NCI-H2081 (cell line): ENCODE measurements at places on chromosomes 2 and 18.

GRCh38 chr2:37829202-37829601 lies 95.9 kb upstream of the RMDN2 start:
- DNase-seq, result no peak

DNA sequence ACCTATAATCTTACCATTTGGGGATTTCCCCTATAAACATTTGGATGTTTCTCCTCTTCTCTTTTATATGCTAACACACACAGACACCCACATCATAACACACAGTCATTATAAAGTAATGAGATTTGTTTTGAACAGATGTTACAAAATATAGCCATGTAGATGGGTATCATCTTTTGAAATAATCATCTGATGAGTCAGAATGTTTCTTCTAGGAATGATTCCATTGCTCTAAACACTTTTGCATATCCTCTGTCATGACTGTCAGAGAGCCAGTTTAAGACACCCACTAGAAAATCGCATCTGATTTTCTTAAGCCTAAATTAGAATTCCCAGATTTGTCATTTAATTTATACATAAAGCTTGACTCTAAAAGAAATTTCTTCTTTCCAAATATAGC lies 442.6 kb downstream of the CMPK2 start:
- DNase-seq, result no peak

DNA sequence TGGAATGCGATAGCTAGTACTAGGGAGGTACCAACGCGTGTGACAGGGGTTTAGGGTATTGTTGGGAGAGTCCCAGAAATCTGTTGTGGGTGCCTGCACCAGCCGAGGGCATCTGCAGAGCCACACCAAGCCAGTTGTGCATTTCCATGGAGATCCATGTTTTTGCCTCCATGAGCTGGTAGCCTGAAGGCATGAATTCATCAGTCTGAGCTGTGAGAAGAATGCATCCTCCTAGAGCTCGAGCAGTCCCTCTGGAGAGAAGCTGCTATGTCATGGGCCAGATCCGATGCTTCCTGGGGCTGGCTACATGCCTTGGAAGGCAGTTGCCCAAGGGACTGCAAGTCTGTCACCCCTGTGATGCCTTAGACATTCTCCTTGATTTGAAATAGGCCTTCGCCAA lies 57.9 kb downstream of the LIPG start:
- no peak for DNase-seq

DNA sequence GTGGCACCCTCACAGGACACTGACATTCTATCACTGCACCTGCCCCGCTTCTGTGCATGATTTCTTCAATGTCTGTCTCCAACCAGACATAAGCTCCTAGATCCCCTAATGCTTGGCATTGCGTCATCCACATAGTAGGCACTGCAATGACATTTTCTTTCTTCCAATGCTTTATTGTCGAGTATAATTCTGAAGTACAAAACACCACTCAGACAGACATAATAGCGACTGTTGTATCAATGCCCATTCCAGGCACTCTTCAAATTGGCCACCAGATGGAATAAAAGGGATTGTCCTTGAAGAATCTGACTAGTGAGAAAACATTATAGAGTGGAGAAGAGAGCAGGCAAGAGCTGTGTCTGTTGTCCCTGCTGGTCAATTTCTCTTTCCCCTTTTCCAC lies 89.0 kb downstream of the LPIN1 start:
- DNase-seq, result no peak

DNA sequence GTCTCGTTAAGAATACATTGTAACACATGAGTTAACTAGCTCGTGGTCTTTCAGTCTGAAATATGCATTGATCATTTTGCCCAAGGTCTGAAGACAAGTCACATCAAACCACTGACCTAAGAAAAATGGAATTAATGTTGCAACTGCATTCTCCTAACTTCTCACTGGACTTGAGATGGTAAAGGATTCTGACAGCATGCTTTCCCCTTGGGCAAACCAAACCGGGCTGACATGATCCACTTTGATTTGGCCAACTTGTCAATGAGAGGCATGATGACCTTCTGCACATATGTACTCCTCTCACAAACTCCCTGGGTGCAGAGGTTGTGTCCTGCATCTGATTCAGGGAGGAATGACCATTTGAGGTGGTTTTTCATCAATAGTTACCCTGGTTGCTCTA lies 1982.5 kb upstream of the PIK3C3 start:
- no peak for DNase-seq

GRCh38 chr2:108165729-108166128 lies 74.0 kb upstream of the SULT1C3 start:
- DNase-seq, result no peak

GRCh38 chr18:2402084-2402483 lies 169.2 kb downstream of the METTL4 start:
- no peak for DNase-seq

GRCh38 chr2:7358865-7359447 lies 441.7 kb downstream of the RNF144A start:
- DNase-seq, result no peak

DNA sequence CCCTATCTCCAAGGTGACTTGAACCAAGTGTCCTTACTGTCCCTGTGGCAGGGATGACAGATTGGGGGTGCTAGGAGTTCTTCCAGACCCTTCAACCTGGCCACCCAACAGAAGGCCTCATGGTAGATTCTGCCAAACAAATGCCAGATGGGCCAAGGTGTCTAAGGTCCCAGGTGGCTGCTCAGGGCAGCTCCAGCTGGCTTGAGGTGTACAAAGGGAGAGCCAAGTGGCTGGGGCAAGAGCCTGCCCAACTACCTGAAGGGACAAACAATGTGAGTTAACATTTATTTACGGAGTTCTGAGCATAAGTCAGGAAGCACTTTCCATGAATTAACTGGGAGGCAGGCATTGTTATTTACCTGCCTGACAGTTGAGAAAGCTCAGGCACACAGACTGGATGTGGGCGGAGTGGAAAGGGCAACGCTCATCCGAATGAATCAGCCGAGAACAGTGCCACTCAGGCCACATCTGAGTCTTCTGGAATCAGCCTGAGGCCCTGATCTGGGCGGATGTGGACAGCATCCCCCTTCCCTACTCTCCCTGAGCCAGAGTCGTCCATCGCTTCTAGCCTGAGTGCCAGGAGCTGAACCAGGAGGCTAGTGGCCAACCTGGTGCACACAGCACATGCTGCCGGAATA lies 4.4 kb upstream of the KCNIP3 start:
- no peak for DNase-seq

DNA sequence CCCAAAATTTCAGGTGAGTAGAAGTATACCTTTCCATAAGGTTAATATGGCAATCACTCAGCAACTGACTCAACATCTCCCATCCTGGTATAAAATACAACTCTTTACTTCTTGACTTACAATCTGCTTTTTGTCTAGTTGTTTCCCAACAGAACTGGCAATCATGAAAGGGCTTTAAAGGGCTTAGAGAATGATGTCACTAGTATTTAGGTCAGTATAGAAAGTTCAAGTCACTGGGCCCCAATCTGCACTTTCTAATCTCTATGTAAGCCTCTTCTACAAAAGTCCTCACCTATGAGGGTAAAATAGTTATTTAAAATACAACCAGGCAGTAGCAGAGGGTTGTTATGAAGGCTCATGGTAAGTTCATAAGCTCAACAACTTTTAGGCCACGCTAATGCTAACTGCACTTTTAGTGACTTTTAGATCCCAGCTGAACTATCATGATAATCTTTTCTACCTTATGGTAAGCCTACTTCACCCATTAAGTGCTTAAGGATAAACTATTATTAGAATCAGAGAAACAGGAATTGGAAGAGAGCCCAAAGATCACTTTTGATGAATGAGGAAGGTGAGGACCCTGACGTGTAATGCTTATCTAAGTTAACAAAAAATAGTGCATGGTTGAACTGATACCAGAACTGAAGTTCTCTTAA lies 79.6 kb downstream of the GORASP2 start:
- DNase-seq, result no peak
